Panc1 (cell line): ENCODE measurements at places on chromosomes 5 and 9.

- no peak for DNase-seq
Measured at GRCh38 chr9:94853887-94854286, 127.4 kb downstream of the AOPEP start.

- no peak for DNase-seq
Measured at GRCh38 chr9:136237486-136238341, 7.9 kb downstream of the QSOX2 start.

DNA sequence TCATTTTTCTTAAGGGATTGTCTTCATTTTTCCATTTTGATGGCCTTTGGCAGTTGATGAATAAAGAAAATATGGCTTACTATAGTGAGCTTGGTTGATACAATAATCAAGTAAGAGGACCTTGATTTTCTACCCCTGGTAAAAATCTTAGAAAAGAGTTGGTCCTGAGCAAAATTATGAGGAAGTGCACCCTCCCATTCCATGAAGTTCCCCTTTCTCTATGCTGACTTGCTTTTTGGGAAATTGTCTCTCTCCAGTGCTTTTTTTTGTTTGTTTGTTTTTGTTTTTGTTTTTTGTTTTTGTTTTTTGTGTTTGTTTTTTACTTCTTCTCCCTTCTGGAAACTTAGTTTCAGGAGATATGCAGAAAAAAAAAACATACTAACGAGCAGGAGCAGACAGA lies 449.2 kb upstream of the ACTBL2 start:
- DNase-seq = no peak

DNA sequence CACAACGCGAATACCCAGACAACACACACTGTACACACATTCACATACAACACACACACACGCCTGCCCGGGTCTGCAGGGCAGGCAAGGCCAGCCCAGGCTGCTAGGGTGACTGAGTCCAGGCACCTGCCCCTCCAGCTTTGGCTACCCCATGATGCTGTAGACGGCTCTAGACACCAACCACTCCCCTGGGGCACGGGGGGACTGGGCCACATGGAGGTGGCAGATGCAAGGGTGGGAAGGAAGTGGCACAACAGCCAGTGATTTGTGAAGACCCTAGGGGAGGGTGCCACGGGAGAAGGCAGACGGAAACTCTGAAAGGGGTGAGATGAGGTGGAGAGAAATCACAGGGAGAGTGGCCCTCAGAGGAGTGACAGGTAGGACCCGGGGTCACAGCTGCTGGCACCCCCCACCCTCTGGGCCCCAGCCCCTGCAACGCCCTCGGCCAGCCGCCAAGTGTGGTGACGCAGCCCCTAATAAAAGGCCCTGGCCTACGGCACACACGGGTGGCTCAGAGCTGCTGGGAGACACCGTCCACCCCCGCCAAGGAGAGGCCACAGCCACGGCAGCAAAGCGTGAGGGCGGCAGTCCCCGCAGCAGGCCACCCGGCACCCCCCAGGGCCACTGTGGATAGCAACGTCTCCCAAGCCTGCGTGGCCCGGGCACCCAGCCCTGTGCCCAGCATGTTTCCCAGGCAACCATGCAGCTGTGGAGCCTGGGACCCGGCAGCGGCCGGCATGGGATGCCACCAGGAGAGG lies 6.6 kb upstream of the CCDC187 start:
- no peak for DNase-seq

DNA sequence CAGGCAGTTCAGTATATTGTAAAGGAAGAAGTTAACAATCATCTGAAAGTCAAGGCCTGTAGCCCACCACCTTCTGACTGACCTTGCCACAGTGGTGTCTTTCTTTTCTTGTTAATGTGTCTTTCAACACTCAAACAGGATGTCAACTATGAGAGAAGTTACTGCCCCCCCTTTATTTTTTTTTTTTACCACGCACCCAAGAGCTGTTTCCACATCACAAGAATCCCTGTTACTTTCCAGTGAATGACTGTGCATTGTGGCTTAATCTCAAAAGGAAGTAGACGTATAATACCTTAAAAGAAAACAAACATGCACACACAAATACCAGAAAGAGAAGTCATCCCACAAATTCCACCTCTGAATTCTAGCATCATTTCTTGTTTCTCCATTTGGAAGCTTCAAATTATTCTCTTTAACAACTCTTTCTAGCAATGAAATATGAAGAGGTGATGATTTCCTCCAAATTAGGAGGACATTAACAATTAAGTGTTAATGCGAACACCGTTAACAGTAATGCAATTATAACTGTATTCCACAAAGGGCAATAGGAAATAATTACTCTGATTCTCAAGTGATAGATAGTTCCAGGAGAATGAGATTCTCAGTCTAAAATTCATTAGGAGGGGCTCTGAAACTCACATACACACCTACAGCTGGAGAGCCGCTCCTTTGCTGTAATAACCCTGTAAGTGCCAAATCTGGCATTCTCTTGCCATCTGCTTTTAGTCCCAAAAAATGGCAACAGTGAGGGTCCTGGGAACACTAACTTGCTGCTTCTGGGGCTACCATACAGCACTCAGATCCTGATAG lies 201.0 kb downstream of the EFNA5 start:
- DNase-seq = peak; percentile 92

- DNase-seq = no peak
Measured at GRCh38 chr5:120479066-120479465, 15.0 kb downstream of the PRR16 start.

- DNase-seq = no peak
Measured at GRCh38 chr9:93037476-93037971, 21.0 kb upstream of the SUSD3 start.

- DNase-seq = no peak
Measured at GRCh38 chr9:93319992-93320500, 131.4 kb upstream of the FAM120A start.

GRCh38 chr5:177111720-177112394 lies 21.7 kb upstream of the NSD1 start:
- peak; percentile 64 for DNase-seq

GRCh38 chr9:37033682-37034304 lies at the start of gene PAX5:
TSS of gene PAX5 (minus strand) at chr9:37034268. CDS start at chr9:37034031, 237 bp downstream.
- no peak for DNase-seq

- DNase-seq = no peak
Measured at GRCh38 chr5:66602621-66603020, 6.4 kb downstream of the MAST4 start.

GRCh38 chr5:93076566-93076965 lies 504.5 kb downstream of the NR2F1-AS1 start:
- no peak for DNase-seq

GRCh38 chr5:4028384-4028783 lies 432.8 kb downstream of the IRX1 start:
- DNase-seq = no peak

- no peak for DNase-seq
Measured at GRCh38 chr9:69829484-69829883, 8.9 kb downstream of the CFAP95 start.

GRCh38 chr5:15304066-15304731 lies 195.8 kb upstream of the FBXL7 start:
- no peak for DNase-seq

DNA sequence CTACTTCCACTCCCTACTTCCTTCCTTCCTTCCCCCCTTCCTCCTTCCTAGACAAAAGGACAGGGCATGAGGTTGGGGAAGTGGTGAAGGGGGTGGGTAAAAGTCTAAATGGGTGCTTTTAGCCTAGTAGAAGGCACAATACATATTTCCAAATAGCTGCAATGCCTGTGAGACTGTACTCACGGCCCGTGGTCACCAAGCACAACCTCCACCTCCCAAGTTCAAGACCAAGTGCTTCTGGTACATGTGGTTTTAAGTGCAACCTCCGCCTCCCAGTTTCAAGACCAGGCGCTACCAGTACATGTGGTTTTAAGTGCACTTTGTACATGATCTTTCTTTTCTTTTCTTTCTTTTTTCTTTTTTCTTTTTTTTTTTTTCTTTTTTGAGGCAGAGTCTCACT lies 14.5 kb upstream of the NTNG2 start:
- no peak for DNase-seq

GRCh38 chr9:78239506-78239905 lies 3.6 kb downstream of the CEP78 start:
- DNase-seq = no peak

DNA sequence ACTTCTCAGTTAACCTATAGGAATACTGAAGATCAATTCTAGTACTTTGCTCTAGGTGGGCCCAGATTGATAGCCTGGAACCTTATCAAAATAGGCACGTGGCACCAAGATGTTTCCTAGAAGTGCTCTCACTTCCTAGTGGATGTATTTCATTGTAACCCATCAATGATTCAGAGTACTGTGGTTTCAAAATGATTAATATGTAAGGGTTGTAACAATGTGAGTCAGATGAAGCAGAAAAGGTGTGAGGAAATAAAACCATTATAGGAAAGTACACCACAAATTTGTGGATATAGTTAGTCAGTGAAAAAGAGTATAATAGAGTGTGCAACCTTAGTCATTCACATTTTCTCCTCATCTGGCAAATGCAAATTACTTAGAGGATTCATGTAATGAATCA lies 177.3 kb upstream of the FST start:
- DNase-seq = no peak

- no peak for DNase-seq
Measured at GRCh38 chr5:178182158-178182876, 4.9 kb downstream of the GMCL2 start.

- no peak for DNase-seq
Measured at GRCh38 chr5:81639556-81639955, 111.3 kb downstream of the SSBP2 start.

- no peak for DNase-seq
Measured at GRCh38 chr5:129361441-129362025, 98.6 kb upstream of the ADAMTS19 start.

- DNase-seq = no peak
Measured at GRCh38 chr5:1551426-1552301, 27.9 kb upstream of the LPCAT1 start.

GRCh38 chr5:159609359-159609758 lies 279.1 kb upstream of the IL12B start:
- no peak for DNase-seq

DNA sequence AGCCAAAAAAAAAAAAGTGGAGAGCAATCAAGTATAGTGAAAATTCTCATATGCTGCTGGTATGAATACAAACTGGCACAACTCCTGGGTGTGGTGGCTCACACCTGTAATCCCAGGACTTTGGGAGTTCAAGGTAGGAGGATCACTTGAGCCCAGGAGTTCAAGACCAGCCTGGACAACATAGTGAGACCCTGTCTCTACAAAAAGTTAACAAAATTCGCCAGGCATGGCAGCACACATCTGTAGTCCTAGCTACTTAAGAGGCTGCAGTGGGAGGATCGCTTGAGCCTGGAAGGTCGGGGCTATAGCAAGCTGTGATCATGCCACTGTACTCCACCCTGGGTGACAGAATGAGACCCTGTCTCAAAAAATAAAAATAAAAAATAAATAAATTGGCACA lies 51.7 kb downstream of the FNIP1 start:
- DNase-seq = no peak

- DNase-seq = no peak
Measured at GRCh38 chr5:89302102-89302891, 419.3 kb upstream of the MEF2C start.

DNA sequence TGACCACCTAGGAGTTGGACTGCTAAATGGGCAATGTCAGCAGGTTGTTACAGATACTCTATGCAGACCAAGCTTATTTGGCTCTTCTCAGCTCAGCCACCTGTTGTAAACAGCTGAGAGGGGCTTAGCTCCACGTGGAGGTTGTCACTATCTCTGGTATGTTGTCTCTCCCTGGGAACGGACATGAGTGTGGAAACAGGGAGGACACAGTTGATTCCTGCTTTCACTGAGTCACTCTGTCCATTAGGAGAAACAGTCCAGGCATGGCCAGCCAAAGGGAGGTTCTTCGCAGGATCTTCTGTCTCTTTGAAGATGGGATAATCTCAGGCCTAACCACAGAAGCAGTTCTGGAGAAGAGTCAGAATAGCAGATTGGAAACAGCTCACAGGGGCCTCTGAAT lies 121.2 kb downstream of the PALM2AKAP2 start:
- DNase-seq = no peak

- DNase-seq = no peak
Measured at GRCh38 chr5:122427621-122428020, 115.6 kb downstream of the SNCAIP start.

- no peak for DNase-seq
Measured at GRCh38 chr9:111149018-111149759, 110.9 kb upstream of the LPAR1 start.

- DNase-seq = no peak
Measured at GRCh38 chr5:179603308-179603707, 20.2 kb downstream of the HNRNPH1 start.

DNA sequence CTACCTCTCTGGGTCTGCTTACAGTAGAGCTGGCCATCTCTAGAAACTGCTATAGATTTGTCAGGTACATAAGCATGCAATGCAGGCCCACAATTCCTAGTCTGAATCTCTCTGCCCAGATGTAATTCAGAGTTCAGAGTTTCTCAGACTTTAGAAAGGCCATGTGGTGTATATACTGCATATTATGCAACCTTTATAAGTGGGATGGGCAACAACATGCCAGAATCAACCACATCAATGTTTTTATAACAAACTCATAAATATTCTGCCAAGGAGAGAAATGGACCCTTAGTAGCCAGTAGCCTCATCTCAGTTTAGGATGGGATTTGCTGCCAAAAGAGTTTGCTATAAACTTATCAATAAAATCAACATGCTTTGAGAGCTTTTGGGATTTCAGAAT lies 78.8 kb downstream of the SLC1A1 start:
- DNase-seq = no peak

- no peak for DNase-seq
Measured at GRCh38 chr5:78591972-78592700, 56.4 kb downstream of the LHFPL2 start.

- no peak for DNase-seq
Measured at GRCh38 chr9:404234-404633, 189.6 kb downstream of the DOCK8 start.

DNA sequence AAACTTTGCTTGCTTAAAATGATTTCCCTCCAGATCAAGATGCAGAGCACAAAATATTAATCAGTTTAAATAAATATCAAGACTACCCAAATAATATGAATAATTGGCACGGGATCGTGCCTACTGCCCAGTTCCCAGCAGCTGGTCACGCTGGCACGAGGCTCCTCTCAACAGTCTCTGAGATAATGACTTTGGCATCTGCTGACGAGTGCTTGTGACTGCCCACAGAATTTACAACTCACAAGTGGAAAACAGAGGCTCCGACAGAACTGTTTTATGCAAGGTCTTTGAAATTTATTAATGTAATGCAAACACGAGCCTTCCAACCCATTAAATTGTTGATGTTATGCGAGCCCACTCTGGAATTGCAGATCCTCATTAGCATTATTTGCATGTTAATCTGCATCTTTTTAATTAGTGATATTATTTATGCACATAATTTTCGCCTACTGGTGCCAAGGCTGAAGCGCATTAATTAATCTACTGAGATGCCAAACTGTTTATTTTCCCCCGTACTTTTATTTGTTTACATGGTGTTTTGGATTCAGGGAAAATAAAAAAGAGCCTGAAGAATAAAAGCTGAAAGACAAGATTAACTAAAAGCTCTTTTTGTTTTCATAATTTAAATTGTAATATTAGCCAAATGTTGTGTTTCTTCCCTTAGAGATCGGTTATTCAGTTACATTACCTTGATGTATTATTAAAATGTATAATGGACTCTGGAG lies 369.3 kb upstream of the IRX1 start:
- no peak for DNase-seq

- no peak for DNase-seq
Measured at GRCh38 chr5:110838961-110839360, 100.2 kb downstream of the SLC25A46 start.

GRCh38 chr5:36363101-36363500 lies 61.4 kb upstream of the RANBP3L start:
- no peak for DNase-seq

GRCh38 chr5:11719888-11720481 lies 184.3 kb downstream of the CTNND2 start:
- DNase-seq = peak; percentile 8
